ENCODE measurements at places on chromosomes 4 and X. TPM values are rescaled to one million over a fixed set of nuclear protein-coding genes. Genes with fewer than 3 reads are reported as not detected.
A peak's percentile ranks its signal among the peaks of the same experiment; 100 is the strongest.

FRAS1 gene
- 1.4 TPM for total RNA-seq

GRCh38 chr4:180811556-180811955 is 1431.6 kb upstream of the TENM3 start:
- DNase-seq: no peak

DNA sequence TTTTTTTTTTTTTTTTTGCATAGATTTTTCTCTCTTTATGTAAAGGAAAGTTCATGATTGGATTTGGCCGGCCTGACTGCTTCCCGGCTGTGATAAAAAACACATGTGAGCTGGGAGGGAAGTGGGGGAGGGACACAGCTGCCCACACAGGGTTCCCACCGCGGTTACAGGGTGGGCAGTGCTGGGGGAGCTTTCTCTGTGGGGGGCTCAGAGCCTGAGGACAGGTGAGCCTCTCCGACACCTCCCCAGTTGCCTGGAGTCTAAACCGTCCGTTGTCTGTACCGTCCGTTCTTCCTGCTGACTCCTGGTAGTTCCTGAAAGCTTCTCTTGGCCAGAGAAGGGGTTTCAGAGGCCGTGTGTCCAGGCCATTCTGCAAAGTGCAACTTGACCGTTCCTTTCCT is 21.8 kb downstream of the SHOX start:
- DNase-seq: peak; percentile 22

DNASE1L1 gene
- total RNA-seq: 29.0 TPM

HDAC6 gene
- total RNA-seq: 89.4 TPM

DNA sequence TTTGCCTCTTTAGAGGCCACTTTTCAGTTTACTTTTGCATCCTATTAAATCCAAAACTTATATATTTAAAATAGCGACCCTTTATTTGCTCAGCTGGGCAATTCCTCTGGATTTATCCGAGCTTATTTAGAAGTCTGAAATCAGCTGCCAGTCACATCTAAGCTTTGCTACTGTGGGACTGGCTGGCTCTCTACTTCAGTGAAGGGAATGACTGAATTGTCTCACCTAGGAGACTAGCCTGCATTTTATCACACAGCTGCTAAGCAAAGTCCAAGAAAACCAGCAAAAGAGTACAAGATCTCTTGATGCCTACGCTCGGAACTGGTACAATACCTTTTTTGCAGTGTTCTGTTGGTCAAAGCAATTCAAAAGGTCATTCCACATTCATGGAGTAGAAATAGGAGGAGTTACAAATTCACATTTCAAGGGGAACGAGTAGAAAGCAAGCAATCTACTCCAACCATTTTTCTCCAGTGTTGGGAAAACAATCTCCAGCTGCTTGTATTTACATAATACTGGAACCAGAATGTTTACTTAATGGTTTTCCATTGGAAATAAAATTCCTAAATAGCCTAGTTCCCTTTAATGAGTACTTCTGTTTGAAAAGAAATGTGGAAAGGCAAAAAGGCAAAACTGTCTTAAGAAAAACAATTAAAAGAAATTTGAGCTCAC is 160.2 kb downstream of the MAGEB5 start:
- DNase-seq: no peak

RTL5 gene
- 12.0 TPM for total RNA-seq

DNA sequence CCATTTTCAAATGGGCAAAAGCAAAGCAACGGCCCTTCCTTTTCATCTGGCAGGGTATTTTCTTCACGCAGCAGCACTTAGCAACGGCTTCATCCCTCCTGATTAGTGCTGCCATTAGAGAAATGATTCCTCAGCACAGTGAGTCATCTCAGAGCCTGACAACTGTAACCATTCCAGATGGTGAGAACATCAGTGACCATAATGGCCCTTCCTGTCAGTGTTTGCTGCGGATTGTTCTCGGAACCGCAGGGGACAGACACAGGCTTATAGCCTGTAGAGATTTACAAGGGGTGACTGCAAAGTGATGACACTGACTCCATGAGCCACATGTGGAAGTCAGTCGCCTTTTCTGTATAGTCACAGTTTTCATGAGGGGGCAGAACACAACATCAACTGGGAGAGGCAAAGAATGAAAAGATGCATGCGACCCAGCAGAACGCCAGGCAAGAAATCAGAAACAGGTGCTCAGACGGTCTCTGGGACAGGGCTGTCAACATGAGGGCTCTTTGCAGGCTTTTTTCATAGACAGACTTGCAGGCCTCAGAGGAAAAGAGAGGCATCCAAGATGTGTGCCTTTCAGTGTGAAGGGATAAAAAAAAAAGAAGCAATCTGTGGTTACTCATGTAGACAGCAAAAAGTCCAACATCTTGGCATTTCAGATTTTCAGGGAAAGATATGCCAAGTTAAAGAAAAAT is 69.9 kb upstream of the FBXW7 start:
- no peak for DNase-seq

DNA sequence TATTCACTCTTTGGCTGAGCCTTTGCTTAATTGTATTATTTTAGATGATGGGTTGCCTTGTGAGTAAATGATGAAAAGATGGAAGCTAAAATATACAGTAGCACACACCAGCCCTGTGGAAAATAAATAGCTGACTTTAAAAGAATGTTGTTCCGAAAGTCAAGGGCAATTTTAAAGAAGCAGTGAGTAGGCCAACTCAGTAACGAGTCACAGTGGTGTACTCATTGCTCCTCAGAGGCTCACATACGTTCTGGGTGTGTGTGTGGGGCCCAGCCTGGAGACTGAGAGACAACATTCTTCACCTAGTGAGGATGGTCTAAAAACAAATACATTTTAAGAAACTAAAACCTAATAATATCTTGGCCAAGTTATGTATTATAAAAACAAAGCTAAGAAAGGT is 640.3 kb downstream of the TRIML1 start:
- no peak for DNase-seq

TRAM1L1 gene
- total RNA-seq: 1.3 TPM

FAM90A26 gene
- total RNA-seq: not detected

GRCh38 chrX:105228602-105229001 is 8.1 kb upstream of the TEX13A start:
- DNase-seq: no peak

- DNase-seq: no peak
These were observed 1.4 kb upstream of the SMR3A start for GRCh38 chr4:70359115-70359661.

DNA sequence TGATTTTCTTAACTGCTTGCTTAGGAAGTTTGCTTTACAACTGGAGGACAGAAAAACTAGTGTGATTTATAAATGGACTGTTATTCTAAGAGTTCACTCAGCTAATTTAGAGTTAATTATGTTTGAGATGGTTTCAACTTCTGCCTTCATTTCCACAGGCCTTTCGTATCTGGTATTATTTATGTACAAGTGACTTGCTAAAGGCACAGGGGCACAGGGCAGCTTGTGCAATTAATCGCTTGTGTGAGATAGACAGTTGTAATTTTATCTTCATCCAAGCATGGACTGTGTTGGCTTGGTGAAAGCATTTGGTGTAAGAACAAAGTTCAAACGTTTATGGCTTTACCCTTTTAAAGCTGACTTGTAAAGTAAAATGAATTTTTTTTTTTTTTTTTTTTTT is 38.3 kb downstream of the GPAT3 start:
- no peak for DNase-seq

ERCC6L gene
- 0.13 TPM for total RNA-seq

DNA sequence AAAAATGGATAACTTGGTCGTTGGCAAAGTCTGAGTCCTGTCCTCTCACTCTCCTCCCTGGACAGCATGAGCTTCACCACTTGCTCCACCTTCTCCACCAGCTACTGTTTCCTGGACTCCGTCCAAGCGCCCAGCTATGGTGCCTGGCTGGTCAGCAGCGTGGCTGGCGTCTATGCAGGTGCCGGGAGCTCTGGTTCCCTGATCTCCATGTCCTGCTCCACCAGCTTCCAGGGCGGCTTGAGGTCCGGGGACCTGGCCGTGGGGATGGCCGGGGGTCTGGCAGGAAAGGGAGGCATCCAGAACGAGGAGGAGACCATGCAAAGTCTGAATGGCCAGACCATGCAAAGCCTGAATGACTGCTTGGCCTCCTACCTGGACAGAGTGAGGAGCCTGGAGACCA is 100.8 kb downstream of the NCAPG start:
- no peak for DNase-seq
